ENCODE measurements at places on chromosomes 3 and 15.

- no peak for DNase-seq
These were observed 8.5 kb downstream of the CRBN start for GRCh38 chr3:3170998-3171397.

DNA sequence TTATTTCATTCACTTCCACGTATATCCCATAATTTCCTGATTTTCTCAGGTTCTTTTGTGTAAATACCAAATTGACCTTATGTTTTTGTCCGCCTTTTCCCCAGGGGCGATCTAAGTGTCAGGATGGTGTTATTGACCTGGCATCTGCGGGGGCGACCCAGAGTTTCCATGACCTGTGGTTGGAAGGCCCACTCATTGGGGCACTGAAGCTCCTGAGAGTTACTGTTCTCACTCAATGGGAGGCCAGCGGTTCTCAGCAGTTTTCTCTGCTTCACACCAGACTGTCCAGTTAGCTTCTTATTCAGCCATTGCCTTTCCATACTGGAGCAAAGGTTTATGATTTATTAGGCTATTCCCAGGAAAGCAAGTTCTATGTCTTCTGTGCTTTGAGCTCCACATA is 53.3 kb downstream of the B3GALNT1 start:
- no peak for DNase-seq

DNA sequence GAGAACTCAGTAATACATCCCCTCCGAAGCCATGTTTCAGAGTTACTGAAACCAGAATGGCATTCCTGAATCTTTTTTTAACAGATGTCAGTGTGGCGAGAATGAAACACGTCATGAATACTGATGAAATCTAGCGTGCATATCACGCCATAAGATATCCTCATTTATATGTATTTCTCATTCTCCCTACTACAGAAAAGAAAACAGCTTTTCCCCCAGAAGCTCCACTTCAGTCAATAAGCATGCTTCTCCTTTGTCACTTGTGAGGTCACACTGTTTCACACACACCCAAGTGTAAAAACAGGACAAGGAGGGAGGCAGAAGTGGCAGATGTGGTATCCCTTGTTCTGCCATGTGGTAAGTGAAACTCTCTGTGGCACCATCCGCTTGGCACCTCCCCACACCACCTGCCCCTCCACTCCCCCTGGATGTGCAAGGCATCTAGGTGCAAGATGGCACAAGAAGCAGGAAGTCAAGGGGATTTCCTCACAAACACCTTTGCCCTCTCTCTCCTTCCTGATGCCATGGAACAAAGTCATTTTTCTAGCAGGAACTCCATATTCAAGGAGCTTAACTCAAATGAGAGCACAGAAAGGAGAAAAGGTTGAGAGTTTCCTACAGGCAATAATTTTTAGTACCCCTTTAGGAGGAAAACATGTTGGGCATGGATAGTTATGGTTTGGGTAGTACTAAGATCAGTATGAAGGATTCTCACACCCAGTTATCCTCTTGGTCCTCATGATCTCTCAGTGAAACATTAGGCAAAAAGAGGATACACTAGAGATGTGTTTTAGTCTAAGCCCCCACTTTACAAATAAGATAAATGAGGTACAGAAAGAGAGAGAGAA is 47.5 kb upstream of the FRMD4B start:
- DNase-seq: no peak

DNA sequence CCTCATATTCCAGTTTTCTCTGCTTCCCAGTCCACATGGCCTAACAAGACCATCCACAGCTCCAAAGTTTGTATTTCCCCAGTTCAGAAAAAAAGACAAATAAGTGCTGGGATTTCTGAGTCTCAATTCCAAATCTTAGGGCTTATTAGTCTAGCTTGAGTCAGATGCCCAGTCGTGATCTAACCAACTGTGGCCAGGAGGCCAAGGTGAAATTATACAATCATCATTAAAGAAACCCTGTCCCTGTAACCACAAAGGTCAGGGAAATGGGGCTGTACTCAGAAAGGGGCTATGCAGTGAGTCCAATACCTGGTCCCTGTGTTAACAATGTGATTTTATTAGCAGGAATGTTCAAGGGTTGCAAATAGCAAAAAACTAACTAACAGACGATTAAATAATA is 40.5 kb upstream of the MITF start:
- no peak for DNase-seq

DNA sequence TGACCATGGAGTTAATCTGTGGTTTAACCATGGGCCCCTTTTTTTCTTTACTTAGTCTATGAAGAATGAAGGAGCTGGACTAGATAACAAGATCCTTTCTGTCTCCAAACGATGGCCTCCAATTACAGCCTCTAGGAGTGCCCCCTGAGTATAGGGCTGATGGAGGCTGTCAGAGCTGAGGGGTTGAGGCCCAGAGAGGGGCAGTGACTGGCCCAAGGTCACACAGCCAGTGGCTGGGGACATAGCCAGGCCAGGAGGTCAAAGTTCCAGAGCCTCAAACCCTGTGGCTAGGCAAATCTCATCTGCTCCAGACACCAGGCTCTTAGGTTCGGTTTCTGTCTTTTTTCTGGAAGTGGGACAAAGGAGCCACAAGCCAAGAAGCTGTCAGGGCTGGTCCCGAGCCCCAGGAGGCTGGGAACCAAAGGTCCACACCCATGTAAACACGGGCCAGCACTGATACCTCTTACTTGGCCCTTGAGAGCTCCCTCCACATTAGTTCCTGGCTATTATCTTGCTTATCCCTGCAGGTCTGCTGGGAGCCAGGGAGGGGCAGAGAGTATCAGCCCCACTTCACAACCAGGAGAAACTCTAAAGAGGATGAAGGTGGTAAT is 10.3 kb downstream of the RHOV start:
- DNase-seq: no peak

GRCh38 chr15:51727141-51727897 is 10.1 kb downstream of the LYSMD2 start:
- DNase-seq: no peak

DNA sequence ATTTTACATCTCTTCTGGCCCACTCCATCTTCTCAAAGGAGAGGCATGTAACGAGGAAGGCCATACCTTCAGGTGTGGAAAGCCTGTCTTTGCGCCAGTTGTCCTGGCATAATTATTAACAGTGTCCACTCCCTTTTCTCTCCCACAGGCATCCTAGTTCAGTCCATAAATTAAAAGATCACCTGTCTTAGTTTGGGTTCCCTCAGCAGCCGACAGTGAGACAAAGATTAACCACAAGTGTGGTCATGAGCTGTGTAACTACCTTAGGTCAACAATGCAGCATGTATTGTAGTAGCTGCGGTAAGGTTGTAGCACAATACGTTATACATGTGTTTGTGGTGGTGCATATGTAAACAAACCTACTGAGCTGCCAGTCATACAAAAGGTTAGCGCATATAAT is 103.3 kb upstream of the GALNT15 start:
- peak; percentile 53 for DNase-seq

DNA sequence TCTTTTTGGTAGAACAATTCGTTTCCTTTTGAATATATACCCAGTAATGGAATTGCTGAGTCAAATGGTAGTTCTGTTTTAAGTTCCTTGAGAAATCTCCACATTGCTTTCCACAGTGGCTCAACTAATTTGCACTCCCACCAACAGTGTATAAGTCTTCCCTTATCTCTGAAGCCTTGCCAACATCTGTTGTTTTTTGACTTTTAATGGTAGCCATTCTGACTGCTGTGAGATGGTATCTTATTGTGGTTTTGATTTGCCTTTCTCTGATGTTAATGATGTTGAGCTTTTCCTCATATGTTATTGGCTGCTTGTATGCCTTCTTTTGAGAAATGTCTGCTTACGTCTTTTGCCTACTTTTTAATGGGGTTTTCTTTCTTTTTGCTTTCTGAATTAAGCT is 270.6 kb upstream of the MEIS2 start:
- DNase-seq: no peak

DNA sequence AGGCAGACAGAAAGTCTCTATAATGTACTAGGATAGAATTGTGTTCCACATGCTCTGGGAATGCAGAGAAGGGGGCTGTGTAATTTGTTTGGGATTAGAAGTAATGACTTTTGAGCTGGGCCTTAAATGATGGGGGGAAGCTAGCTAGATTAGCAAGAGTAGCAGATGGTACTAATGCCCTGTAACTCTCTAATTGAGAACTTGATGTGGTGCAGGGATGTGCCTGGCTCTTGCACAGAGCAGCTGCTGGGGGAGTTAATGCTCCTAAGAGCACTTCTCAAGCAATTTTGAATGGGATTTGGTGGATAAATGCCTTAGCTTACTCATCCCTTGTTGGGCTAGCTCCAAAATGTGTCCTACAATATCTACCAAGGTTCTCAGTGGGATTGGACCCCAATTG is 12.4 kb upstream of the SYN2 start:
- DNase-seq: no peak

GRCh38 chr15:101267320-101268104 is 9.8 kb downstream of the SELENOS start:
- DNase-seq: no peak

DNA sequence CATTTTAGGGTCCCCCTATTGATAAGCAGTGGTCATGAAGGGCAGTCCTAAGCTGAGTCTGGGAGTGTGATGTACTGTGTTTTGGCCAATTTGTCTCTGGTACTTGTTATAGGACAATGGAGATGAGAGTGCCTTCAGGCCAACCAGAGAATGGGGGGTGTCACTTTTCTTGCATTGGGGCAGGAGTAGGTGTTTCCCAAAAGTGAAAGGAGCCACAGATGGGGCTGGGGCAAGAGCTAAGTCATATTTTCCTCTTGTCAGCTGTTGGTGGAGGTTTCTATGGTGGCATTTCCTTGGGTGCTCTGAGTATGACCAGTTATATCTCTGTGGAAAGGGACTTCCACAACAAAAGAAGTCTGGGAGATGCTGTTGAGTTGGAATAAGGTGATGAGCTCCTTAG is 24.7 kb upstream of the BSN start:
- no peak for DNase-seq

DNA sequence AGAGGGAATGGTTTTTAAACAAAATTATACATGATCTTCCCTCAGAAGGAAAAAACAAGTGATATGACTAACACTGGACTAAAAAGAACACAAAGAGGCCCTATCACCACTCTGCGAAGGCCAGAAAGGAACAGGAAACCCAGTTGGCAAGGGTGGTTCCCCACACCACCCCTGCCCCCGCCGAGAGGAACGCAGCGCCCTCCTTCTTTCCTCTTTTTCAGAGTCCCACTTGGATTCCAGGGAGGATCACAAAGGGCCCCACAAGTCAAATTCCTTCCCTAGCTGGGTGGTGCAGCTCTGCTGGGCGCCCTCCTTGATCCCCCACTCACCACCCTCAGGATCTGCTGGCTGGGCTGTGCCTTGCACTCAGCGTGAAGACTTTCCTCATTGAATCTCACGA is 29.8 kb downstream of the PLA1A start:
- no peak for DNase-seq

GRCh38 chr15:75620841-75621391 is 4.6 kb downstream of the SNUPN start:
- no peak for DNase-seq

- no peak for DNase-seq
These were observed 3.0 kb downstream of the ISL2 start for GRCh38 chr15:76339305-76340197.

DNA sequence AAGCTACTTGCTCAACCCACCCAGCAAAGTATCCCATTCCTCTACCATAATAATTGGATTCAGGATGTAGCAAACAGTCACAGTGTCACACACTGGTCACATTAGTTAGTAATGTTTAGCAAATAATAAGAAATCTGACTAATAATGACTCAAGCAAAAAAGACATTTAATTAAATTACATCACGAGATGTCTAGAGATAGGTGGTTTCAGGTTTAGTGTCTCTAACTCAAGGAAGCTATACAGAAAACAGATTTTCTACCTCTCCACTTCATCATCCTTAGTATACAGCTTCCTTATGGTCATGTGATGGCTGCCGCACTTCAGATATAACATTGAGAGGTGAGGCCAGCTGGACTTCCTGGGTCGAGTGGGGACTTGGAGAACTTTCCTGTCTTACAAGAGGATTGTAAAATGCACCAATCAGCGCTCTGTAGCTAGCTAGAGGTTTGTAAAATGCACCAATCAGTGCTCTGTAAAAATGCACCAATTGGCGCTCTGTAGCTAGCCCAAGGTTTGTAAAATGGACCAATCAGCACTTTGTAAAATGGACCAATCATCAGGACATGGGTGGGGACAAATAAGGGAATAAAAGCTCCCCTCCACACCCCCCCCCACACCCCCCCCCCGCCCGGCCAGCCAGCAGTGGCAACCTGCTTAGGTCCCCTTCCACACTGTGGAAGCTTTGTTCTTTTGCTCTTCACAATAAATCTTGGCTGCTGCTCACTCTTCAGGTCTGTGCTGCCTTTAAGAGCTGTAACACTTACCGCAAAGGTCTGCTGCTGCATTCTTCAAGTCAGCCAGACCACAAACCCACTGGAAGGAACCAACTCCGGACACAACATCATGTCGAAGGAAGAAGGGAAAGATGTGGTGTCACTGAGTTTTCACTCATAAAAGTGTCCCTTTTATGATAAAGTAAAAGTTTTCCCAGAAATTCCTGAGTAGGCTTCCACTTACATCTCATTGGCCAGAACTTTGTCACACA is 24.9 kb upstream of the ARPIN start:
- DNase-seq: no peak

Measured in NCI-H774 (cell line).